ENCODE measurements at places on chromosomes 11 and 22.

DNA sequence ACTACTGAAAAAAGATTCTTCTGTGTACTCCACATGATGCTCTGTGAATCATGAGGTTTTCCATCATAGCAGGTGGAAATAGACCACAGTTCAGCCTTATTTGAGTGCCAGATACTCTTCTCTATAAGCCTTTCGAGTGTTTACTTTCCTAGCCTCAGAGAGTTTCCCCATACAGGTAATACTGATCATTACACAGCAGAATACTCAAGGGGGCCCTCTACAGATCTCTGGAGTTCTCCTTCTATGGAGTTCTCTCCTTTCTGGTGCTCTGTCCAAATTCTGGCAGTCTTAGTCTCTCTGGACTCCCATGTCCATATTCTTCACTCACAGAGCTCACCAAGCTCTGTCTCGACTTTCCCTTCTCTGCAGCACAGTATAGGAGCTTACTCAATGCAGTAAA lies 175.7 kb upstream of the CARD18 start:
- no peak for DNase-seq

- peak; percentile 46 for DNase-seq
Observed at GRCh38 chr11:64396079-64396591, 37.2 kb downstream of the RPS6KA4 start.

- no peak for DNase-seq
Observed at GRCh38 chr11:73521621-73522020, 76.3 kb downstream of the FAM168A start.

- no peak for DNase-seq
Observed at GRCh38 chr22:40631925-40632324, 4.6 kb downstream of the MRTFA start.

- no peak for DNase-seq
Observed at GRCh38 chr11:27213232-27213660, 149.8 kb downstream of the CCDC34 start.

- DNase-seq = no peak
Observed at GRCh38 chr11:83727251-83727650, 441.1 kb upstream of the CCDC90B start.

DNA sequence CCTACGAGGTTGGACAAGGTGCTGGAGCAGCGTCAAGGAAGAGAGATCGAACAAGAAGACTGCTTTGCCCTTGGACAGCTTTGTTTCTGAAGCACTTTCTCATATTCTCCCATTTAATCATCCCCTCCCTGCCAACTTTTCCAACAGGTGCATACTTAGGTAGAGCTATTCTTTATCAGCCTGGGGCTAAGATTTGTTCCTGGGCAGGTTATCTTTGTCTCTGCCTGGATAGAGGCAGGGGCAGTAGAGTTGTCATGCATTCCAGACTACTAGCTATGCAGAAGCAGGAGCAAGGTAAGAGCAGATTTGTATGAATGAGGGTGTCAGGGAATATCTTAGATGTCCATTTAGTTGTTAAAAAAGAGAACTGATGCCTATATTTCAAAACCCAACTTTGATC lies 82.3 kb downstream of the PTPRJ start:
- no peak for DNase-seq

GRCh38 chr11:115618428-115618827 lies 114.2 kb upstream of the CADM1 start:
- DNase-seq = no peak

- DNase-seq = no peak
Observed at GRCh38 chr11:32055861-32056260, 35.0 kb upstream of the RCN1 start.

GRCh38 chr11:92738276-92738675 lies 231.2 kb upstream of the MTNR1B start:
- DNase-seq = no peak

DNA sequence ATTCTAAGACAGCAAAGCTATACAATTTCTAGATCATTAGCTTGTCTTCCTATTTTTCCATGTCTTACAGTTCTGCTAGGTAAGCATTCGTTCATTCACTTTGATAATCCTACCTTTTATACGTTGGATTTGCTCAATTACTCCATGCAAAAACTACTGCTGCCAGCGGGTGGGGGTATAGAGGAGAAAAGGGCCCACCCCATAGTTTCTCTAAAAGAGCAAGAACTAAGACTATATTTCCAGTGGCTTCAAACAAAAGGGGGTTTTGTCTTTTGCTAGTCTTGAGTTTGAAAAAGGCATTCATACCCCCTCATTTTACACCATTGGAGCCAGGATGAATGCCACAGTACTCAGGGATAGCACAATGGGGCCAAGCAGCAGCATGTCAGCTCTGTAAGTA lies 155.7 kb downstream of the WT1 start:
- DNase-seq = no peak

GRCh38 chr22:47460861-47461260 lies 698.4 kb downstream of the TBC1D22A start:
- DNase-seq = no peak

DNA sequence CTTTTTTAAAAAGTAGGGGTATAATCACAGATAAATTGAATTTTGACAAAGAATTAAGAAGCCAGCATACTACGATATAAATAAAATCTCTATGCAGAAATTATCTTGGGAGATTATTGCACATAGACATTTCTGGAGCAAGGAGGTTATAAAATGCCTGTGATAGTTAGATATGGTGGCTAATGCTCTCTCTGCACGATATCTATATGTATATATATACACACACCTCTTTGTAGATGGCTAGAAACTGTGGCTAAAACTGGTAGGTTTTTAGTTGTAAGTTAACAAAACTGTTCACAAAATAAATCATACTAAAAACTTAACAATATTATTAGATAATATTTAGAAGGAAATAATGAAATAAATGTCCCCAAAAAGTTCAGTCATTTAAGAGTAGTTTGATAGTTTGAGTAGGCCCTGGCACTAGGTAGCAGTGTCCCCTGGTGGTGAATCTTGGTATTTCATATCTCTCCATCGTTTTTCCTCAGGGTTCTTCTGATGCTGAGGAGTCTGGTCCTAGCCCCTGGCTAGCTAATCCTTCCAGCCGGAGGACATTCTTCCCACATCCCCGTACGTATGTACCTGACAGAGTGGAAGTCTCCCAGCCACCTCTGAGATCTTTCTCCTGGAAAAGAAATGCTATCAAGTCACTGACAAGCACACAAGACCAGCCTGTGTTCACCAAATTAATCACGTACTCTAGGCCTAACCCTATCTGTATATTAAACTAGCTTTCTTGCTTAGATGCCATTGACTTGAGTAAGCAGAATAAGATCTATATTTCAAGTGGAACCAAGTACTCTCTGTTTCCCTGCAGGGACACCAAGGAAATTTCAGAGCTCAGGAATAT lies 32.2 kb downstream of the ART5 start:
- DNase-seq = peak; percentile 29

GRCh38 chr11:68575025-68575665 lies 109.2 kb upstream of the GAL start:
- no peak for DNase-seq

DNA sequence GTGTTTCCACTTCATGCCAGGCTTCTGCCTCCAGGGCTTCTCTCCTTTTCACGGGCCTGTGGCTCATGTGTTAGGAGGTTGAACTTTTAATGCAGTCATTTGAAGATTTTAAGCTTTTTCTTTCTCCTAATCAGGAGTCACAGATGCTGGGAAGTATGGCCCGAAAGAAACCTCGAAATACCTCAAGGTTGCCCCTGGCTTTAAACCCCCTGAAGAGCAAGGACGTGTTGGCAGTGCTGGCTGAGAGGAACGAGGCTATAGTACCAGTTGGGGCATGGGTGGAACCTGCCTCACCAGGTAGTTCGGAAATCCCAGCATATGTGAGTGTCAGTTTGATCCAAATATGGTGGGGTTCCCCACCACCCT lies 571 bp downstream of the CCDC15 start:
- no peak for DNase-seq

- no peak for DNase-seq
Observed at GRCh38 chr11:65870706-65871681, 1.6 kb downstream of the EFEMP2 start.

GRCh38 chr22:47132428-47132825 lies 370.0 kb downstream of the TBC1D22A start:
- DNase-seq = no peak

GRCh38 chr11:118639899-118640298 lies 32.5 kb downstream of the PHLDB1 start:
- no peak for DNase-seq

- DNase-seq = no peak
Observed at GRCh38 chr11:108293229-108293628, 70.4 kb downstream of the ATM start.

DNA sequence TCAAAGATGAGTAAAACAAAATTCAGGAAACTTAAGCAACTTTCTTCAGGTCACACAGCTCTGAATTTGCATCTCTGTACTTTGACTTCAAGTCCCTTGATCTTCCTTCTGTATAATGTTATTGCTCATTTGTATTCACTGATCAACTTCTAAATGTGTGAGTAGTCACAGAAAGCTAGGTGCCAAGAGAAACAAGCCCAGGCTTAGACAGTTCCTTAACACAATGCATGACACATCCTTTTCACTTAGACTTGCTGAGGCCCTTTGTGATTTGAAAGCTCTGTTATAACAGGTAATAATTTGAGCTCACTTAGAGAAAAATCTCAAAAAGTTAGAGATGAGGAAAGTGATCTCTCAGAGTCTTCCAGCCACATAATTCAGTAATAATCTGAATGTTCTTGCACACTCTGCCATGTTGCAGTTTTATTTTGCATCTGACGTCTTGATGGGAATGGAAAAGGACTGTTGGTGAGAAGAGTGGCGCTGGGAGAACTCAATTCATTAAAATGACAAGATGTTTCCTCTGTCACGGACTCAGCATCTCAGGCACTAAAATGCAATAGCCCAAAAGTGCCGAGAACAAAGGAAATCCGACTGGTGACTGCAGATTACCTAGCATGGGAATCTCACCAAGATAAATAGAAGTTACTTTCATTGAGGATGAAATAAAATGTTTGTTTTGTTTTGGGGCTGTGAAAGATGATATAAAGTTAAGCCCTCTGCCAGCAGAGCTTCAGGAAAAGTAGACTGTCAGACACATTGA lies 665.3 kb downstream of the OPCML start:
- no peak for DNase-seq

DNA sequence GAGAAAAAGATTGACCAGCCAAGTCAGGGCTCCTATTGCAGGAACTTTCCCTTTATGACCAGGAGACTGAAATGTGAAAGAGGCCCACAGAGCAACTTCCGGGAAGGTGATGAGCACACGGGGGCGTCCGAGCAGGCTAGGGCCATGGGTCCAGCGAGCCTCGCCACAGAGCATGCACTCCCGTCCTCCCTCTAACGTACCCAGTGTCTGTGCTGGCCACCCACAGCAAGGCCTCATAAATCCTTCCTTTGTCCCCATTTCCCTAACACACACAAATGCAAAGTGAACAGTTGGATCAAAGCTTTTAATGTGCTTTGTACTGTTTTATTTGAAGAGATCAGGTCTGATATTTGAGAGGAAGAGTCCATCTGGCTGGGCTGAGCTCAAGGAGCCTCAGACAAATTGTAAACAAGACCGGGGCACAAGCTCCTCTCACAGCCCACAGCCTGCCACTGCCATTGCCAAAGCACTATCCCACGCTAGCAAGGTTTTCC lies 44.3 kb downstream of the BLID start:
- peak; percentile 72 for DNase-seq

DNA sequence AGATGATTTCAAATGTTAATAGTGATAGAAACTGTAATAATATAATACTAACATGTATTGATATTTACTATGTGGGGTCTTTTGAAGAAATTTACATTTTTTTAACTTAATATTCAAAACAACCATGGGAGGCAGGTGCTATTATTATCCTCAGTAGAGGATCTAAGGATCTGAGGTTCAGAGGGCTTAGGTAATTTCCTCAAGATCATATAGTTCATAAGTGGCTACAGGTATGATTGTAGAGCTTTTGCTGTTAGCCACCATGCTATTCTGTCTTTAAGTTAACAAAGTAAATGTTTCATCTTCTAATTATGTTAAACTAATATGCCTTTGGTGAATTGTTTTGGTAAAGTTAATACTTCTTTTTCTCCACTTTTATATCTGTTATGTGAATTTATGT lies 83.6 kb downstream of the PDE3B start:
- DNase-seq = no peak

DNA sequence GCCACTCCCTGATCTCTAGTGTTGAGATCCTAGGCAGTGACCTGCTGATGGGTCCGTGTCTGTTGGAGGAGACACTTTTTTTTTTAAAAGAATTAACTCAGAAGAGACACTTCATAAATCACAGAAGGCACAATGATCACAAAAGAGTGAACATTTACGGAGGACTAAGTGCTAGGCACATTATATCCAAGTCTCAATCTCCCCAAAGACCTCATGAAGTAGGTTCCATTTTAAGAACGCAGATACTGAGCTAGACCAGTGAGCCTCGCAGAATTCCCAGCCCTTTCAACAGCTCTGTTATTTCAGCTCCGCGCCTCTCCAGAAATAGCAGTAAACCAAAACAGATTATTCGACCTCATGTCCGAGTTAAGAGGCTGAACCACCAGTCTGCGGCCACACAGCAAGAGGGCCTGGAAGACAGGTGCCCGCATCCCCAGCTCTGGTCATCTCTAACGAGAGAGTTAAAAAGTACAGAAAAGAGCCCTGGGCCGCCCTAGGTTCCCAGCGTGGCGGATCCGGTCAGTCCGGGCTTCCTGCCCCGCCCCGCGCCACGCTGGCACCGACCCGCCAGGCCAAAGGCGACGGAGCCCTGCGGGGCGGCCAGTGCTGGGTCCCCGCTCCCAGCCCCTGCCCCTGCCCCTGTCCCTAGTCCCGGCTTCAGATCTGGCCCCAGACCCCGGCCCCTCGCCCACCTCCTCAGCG lies 612 bp downstream of the XBP1 start:
- DNase-seq = no peak

- no peak for DNase-seq
Observed at GRCh38 chr11:27514558-27514957, 8.0 kb upstream of the LIN7C start.

GRCh38 chr11:101582236-101582988 lies 1.4 kb downstream of the TRPC6 start:
- no peak for DNase-seq

DNA sequence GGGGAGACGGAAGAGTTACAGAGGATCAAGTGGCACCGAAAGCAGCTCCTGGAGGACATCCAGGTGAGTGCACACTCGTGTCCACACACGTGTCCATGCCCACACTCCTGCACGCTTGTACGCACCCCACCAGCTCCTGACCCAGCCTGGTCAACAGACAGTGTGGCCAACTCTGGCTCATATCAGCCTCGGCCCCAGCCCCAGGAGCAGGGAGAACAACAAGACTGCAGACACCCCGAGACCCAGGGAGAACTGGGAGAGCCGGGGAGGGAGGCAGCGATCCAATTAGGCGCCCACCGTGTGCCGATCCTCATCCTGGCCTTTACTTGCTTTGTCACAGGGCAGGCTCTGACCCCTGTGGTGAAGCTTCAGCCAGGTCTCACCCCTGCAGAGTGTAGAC lies 10.3 kb downstream of the CYTH4 start:
- DNase-seq = no peak

GRCh38 chr11:70067591-70068341 lies 10.4 kb upstream of the ANO1 start:
- DNase-seq = peak; percentile 6

GRCh38 chr22:36332623-36333332 lies 55.0 kb downstream of the MYH9 start:
- no peak for DNase-seq

Data from spinal cord (tissue), 10 donors.